Activated naive CD4-positive, alpha-beta T cell treated with anti-CD3 and anti-CD28 coated beads, Interleukin-2, amount 10 ng/mL, durations not matched to agents 7 days and 5 days (primary cell): ENCODE measurements at places on chromosomes 11 and 22.
A peak's percentile ranks its signal among the peaks of the same experiment; 100 is the strongest.

DNA sequence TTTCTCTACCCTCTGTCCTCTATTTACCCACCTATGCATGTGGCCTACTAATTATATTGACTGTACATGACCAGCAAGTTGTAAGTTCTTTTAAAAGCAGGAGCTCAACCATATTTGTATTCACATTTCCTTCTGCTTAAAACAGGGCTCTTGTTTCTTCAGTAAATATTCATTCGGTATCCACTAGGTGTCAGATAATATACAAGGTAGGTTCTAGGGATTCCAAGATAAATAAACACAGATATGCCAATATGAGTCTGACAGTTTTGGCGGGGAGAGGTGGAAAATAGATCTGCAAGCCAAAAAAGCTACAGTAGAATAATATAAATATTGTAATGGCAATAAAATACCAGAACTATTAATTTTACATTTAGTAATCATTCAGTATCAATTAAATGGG is 15.3 kb upstream of the RAB30 start:
- no peak for DNase-seq

DNA sequence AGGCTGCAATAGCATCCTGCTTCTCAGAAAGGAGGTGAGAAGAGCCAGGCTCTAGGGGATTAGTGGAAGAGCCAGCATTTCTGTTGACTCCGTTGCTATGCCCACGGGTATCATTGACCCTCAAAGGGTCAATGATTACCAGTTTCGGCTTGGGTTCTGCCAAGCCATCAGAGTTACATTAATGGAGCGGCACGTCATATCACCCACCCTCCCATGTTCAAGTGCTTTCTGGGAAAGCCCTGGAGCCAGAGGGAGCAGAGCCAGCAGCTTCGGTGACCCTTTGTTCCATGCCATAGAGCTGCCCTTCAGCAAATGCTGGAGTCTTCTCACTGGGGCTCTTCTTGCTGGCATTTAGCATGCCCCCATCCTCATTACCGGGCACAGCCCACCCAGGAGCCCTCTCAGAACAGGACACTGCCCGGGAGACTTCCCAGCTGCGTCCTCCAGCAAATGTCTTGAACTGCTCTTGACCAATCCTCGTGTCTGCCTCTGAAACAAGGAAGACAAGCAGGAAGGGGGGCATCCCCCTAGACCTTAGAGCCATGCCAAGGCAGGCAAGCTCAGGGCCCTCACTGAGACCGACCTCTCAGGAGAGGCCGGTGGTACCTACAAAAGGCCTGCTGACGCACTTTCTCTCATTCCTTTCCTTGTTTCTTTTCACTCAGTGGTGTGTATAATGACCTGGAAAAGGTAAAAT is 14.6 kb downstream of the KCNJ1 start:
- no peak for DNase-seq

DNA sequence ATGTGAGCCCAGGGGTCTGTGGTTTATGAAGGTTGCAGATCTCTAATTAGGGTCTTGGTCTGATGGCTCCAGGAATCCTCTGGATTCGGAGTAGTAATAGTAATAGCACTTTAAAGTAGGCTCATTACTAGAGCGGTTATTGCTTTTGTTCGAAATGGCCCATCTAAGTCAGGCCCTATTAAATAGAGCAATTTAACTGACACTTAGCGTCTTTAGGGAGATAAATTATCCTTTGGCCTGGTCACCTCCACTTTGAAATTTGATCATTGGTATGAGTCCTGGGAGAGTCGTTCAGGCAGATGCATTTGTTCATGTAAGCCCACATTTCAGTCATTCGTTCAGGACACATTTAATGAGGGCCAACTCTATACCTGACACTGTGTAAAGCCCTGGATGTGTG is 54.8 kb downstream of the LDLRAD3 start:
- DNase-seq = no peak

GRCh38 chr11:120305286-120305685 is 19.8 kb upstream of the TLCD5 start:
- DNase-seq = no peak

DNA sequence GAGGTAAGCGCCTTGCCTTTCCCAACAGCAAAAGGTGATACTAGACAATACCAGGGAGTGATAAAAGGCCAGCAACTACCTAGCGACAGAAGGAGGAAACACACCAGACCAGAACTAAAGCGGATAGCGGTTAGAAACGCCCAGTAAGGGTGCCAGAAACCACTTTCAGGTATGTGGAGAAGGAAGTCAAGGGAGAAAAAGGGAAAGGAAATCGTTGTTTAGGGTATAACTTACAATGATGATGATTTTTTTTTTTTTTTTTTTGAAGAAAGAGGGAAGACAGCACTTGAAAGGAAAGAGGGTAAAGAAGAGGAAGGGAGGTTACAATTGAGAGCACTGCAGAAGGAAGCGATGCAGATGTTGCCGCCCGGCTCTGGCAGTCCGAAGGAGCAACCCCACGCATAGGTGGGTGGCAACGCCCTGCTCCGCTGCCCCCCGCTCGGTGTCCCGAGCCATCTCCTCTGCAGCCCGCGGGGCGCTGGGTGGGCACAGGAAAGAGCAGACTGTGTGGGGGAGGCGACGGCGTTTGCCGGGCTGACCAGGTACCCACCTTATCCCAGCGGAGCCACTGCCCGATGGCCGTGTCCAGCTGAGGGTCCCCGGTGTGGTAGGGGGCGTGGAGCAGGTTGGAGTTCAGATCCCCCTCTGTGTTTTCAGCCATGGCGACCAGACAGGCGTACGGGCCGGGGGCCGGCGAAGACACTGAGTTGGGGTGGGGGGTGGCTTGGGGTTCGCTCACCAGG is 561 bp downstream of the PGM2L1 start:
- peak; percentile 62 for DNase-seq

DNA sequence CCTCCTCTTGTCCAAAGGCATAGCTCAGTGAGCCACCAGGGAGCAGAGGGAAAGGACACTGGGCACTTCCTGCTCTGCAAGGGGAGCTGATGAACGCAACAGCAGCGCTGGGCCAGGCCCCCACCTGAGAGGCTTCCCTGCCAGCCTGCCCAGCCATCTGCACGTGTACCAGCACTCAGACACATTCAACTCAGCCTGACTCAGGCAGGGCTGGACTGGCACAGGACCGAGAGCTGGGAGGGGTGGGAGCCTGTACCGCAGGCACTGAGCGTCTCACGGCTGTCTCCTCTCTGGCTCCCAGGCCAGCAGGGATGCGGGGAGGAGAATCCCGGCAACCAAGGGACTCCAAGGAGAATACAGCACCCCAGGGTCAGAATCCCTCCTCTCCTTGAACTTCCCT is 411.8 kb downstream of the CTTN start:
- DNase-seq = no peak

DNA sequence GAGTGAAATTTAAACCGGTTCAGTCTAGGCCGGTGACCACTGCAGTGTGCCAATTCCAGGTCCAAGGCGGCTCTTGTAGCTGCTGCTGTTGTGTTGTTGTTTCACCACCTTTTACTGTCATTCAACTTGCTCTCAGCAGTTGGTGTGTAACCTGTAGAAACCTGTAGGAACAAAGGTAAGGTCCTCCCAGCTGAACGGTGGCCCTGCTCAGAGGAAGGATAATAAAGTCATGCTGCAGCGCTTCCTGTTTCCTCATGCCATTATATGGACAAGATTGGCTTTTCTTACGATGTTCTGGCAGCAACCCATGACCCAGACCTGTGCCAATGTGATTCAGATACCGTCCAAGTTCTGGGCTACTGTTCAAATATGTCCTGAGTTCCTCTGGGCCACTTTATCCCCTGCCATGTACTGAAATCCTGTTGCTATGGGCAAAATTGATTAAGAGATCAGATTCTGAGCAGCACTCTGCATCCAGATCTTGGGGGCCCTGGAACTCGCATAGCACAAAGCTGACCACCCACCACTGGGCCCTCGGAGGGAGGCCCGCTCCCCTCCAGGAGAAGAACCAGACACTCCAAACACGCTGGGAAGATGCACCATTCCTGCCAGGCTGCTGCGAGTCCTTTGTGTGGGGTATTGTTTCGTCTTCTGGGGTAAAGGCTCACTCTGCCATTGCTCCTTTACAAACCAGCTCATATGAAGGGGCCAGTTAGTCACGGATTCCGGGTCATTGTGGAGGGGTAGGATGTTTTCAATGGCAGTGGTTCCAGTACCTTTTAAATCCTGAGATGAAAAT is 13.2 kb downstream of the FAM181B start:
- no peak for DNase-seq

GRCh38 chr11:3942160-3942955 is 86.9 kb downstream of the STIM1 start:
- peak; percentile 46 for DNase-seq

- no peak for DNase-seq
These were observed 28.1 kb upstream of the LRRC10B start for GRCh38 chr11:61480261-61480993.

DNA sequence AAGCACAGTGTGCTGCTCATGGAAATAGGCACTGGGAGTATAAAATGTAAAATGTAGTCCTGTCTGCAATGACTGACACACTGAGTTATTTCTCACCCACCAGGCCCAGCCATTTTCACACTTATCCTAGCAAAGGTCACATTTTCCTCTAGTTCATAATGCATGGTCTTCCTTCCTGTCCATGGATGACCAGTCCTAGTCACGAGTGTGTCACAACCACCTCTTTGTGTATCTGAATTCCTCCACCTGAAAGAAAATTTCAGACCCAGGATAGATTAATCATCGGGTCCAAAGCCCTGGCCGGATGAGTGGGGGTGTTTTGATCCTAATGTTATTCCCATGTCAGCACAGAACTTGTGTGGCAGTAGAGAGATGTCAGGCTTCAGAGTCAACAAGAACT is at the start of gene MRGPRX4:
TSS of gene MRGPRX4 (plus strand) at position 172 of the 400 bp plus-strand sequence. CDS start 420 bp downstream, outside the sequence.
- no peak for DNase-seq

DNA sequence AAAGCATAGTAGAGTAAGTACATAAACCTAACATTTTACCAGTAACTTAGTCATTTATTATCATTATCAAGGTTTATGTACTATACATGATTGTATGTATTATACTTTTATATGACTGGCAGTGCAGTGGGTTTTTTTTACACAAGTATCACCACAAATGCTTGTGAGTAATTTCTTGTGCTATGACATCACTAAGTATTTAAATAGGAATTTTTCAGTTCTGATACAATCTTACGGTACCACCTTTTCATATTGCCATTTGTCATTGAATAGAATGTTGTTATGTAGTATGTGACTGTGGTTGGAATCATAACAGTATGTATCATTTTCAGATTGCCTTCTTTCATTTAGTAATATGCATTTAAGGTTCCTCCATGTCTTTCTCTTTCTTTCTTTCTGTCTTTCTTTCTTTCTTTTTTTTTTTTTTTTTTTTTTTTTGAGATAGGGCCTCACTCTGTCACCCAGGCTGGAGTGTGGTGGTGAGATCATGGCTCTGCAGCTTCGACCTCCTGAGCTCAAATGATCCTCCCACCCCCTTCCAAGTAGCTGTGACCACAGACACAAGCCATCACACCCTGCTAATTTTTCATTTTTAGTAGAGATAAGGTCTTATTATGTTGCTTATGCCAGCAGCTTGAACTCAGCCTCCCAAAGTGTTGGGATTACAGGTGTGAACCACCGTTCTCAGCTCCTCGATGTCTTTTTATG is 18.6 kb downstream of the ATM start:
- DNase-seq = peak; percentile 36

DNA sequence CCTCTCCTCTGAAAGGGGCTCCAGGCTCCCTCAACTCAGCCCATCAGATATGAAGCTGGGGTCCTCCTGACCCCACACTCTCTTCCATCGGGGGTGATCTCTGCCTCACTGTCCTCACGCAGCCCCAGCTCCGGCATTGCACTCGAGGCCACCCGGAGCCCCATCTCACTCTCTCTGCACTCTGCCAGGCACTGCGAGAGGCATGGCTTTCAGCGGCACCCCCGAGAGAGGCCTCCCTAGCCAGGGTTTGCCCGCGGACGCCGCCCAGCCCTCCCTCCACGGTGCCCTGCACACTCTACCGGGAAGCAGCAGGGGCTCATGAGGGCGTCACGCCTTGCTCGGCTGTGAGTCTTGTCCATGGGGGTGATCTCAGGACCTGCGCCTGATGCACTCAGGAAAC is 436.2 kb downstream of the BRD1 start:
- DNase-seq = no peak

DNA sequence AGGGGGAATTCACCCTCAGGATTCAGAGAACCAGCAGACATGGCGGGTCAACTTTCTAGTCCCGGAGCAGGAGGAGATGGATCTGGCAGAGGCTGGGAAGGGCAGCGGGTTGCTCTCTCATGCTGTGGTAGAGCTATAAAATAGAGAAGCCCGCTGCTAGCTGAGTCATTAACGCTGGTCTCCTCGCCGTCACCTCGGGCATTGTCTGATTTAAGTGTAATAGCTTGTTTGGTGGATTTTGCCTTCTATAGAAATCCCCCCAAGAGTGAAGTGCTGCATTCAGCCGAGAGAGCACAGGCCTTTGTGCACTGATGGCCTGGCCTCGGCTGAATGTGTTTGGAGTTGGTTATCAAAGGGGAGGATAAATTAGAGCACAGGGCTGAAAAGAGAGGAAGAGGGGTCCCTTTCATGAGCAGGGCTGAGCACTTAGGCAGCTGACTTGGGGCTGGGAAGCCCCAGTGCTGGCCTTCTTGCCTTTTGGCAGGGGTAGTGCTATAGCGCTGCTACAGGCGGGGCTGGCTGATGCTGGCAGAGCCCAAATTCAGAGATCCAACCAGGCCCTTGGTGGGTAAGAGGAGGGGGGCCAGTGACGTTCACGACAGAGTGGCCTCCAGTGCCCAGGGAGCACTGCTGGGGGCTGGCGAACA is 161.1 kb upstream of the CADM1 start:
- DNase-seq = no peak

DNA sequence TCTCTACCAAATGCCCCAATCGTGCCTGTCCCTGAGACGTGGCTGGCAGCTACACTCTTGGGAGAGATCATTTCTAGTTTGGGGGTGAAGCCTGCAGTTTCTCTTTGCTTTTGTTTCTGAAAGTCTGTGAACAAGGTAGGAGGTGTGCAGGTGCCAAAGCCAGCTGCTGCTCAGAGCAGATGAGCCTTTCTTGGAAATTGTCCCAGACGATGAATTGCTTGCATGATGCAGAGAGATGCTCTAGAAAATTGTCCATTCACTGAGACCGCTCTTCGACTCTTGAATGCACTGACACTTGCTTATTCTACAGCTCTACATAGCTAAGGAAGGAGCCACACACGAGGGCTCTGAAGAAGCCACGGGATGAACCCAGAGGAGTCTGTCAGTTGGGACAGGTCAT is 225.6 kb upstream of the E2F8 start:
- DNase-seq = no peak

GRCh38 chr11:86120807-86121206 is 51.9 kb upstream of the PICALM start:
- no peak for DNase-seq

GRCh38 chr22:45218976-45219375 is 21.7 kb downstream of the KIAA0930 start:
- no peak for DNase-seq

DNA sequence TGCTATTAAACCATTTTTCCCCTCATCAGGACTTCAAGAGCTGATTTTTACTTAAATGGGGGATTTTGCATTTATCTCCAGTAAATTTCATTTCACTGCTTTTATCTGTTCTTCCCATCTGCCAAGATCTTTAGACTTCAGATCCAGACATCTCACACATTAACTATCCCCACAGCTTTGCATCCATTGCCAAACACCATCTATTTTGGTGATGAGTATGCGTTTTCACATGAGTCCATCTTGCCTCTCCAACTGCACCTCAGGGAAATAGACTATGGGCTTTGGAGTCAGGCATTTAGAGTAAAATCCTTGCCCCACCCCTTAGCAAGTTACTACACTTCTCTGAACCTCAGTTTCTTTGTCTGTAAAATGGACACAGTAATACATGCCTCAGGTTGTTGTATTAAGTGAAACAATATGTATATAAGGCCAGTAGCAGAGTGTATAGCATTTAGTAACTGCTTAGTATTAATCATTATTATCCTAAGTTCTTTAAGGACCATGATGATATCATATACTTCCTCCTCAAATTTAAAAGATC is 53.6 kb upstream of the NFRKB start:
- no peak for DNase-seq

GRCh38 chr22:31846161-31847115 is 92.6 kb downstream of the DEPDC5 start:
- DNase-seq = no peak
